ENCODE measurements at places on chromosomes 2 and 18.
A peak's percentile ranks its signal among the peaks of the same experiment; 100 is the strongest.

DNA sequence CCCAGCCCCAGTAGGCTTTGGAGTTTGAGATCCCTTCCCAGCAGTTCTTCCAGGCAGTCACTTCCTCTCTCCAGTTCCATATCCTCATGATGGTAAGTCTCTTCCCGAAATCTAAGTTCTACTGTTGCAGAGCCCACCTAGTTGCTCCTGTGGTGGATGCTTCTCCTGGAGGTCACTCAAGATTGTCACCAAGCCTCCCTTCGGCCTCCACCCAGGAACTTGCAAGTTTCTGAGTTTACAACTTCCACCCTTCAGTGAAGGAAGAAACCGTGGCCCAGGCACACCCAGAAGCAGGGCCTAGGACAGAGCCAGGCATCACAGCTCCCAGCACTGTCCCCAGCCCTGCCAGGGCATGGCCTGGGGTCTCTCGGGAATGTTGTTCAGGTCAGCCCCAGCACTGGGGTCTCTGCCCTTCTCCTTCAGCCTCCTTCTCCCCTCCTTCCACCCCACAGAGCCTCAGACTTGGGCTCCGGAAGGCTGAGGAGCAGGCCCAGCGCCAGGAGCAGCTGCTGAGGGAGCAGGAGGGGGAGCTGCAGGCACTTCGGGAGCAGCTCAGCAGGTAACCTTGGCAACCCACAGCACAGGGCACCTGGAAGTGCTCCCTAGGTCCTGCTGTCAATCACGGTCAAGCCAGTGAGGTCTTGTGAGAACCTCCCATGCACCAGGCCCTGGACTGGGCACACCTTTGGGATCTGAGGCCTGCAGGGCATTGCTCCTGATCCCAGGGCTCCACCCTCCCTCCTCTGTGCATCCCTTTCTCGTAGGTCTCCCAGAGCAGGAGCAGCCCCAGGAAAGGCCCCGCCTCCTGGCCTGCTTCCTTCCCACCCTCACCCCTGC, 7.1 kb downstream of the RUFY4 start:
- DNase-seq, result no peak

GRCh38 chr2:3409627-3410170, 30.2 kb downstream of the TRAPPC12 start:
- DNase-seq, result no peak

DNA sequence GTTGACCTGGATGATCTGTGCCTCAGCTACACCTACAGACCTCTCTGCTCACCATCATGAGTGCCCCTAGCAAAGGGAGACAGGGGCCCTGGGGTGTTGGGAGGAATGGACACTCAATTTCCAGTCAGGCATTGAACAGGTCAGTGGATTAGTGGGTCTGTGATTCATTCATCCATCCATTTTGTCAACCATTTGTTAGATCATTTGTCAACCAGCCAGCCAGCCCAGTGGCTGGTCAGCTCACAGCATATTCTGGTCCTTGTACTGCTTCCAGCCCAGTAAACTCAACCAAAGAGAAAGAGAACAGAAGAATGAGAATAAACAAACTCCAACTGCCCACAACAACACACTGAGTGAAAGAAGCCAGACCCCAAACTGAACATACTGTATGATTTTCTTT, 4.6 kb upstream of the KLF11 start:
- no peak for DNase-seq

- no peak for DNase-seq
These were observed 30.2 kb upstream of the BOD1L2 start for GRCh38 chr18:57116598-57117132.

GRCh38 chr2:45470531-45470930, 140.5 kb downstream of the SRBD1 start:
- DNase-seq, result no peak

GRCh38 chr2:13666582-13667414, 950.1 kb downstream of the TRIB2 start:
- DNase-seq, result no peak

DNA sequence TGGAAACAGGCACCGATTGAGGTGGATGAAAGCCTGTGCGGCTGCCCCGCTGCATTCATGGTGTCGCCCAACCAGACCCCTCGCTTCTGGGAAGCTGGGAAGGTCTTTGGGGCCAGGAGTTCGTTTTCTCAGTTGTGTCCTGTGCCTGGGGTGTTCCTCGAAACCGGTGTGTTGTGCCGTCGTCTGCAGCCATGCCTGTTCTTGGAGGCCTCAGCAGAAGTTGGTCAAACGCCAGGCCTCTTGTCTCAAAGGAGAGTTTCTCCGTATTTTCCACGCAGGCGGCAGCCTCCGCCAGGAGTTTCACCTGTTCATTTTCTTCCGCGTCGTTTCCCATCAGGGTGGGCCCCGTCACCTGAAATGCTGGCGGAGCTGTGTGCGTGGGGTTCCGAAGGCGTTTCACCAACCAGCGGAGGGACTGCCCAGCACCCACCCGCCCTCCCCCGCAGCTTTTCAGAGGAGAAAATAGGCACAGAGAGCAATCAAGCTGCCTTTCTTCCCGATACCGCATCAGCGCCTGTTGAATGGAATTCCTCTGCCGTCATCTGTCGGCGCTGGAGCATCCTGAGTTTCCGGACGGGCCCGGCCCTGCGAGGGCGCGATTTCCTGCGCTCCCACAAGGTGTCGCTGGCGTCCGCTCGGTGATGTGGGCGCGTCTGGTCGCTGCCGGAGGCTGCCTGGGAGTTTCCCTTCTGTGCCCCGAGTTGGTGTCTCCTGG, 17.0 kb upstream of the NFATC1 start:
- peak; percentile 78 for DNase-seq

GRCh38 chr2:144464730-144465129, 55.2 kb downstream of the ZEB2 start:
- no peak for DNase-seq

GRCh38 chr2:60839126-60839813, 42.1 kb upstream of the REL start:
- DNase-seq, result no peak

- no peak for DNase-seq
These were observed 35.4 kb upstream of the HNMT start for GRCh38 chr2:137928547-137929518.

DNA sequence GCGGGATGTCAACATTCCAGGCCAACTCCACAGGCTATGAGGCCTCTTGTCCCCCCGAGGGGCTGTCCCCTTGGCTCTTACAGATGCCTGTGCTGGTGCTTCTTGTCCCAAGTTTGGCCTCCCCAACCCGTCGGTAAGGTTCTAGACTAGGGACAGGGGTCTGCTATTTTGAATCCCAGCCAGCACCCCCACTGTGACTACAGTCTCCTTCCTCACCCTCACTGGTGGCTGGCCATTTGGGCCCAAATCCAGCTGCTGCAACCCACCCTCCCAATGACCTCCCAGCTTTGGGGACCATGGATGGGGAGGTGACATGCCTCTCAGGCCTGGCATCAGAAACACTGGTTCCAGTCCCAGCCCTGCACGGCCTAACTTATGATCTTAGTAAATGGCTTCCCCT, 18.7 kb downstream of the CFAP65 start:
- DNase-seq, result no peak

- no peak for DNase-seq
These were observed 10.1 kb upstream of the CCBE1 start for GRCh38 chr18:59707306-59707705.

- no peak for DNase-seq
These were observed 6.9 kb downstream of the CDH20 start for GRCh38 chr18:61340148-61340547.

DNA sequence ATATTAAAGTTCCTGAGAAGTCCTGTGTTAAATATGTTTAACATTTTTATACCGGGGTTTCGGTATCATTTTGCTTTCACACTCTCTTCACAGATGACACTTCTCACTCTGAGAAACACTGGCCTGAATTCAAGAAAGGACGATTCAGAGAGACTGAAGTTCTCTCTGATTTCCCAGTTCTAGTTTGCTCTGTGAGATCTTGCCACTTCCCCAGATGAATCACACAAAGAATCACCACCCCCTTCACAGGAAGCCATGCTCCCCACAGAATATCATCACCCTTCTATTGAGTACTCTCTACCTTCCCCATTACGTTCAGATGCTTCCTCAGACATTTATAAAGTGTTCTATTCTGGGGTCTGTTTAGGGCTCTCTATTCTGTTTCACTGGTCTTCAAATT, 16.1 kb upstream of the CD207 start:
- no peak for DNase-seq

DNA sequence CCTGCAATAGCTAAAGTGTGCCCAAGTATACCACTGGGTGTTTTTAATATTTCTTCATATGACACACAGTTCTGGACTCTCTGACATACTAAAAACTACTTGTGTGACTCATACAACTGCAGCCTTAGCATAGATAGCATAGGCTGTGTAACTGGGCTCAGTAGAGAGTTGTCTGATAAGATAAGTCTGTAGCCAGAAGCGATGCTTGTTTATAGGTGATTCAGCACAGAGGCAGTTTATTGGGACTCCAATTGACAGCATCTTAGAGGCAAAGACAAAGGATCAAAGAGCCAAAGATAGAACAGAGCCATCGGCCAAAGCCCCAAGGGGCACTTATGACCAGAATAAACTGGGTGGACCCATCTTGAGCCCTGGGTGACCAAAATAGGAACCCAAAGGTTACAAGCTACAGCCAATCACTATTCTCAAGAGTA, 42.3 kb downstream of the AAK1 start:
- DNase-seq, result no peak

DNA sequence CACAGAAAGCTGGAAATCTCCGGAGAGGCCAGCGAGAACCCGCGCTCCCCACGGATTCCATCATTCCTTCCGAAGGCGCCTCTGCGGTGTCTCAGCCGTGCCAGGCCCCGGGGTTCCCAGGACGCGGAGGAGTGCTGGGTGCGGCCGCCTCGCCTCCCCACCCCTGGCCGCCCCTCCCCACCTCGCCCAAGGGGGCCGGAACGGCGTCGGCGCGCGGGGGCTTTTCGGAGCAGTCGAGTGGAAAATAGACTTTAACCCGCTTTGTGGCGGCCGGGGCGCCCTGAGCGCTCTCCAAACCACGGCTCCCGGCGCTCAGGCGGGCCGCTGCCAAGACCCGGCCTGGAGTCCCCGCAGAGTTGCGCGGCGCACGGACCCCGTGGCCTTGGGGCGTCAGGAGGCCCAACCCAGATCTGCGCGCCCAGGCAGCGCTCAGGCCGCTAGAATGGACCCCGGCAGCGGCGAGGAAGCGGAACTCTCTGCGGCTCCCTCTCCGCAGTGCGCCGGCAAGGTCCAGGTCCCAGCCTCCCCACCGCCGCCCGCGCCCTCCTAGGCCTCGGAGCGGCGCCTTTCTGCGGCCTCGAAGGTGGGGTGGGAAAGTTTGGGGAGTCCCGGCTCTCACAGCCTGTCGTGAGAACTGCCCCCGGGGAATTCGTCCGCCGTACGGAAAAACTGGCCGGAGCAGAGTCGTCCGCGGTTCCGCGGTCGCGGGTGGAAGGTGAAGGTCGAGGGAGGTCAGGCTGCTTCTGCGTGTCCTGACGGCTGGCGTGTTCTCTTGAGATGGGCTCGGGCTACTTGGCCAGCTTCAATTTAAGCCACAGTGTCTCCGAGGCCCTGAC, 1.2 kb upstream of the EMX1 start:
- DNase-seq, result peak; percentile 27

GRCh38 chr2:156625360-156626170, 189.4 kb downstream of the GPD2 start:
- no peak for DNase-seq

DNA sequence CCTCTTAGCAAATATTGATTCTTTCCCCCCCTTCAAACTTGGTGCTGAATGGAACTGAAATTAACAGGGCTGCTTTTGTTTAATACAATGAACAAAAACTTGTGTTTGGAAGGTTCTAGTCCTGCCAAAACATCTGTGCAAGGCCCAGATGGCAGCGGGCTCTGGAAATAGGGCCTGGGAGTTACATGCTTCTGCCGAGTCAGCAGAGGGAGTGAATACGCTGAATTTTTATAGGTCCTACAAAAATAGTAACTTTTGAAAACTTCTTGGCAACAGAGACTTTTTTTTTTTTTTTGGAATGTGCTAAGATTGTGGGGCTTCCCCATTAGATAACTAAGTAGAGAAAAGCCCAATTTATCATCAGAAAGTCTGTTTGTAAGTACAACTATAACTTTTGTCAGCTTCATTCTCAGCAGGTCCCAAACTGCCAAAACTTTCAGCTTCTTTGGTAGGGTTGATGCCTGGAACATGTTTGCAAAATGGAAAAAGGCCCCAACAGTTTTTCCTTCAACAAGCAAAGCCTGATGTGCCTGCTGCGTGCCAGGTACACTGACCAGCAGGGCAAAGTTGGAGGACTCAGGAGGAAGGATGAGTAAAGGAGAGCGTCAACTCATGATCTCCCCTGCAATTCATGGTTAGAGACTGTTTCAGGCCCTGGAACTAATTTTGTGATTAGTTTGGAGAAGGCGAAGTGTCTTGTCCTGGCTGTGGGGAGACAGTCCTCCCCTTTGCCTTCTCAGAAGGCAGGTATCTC, 45.1 kb upstream of the HDAC4 start:
- no peak for DNase-seq

DNA sequence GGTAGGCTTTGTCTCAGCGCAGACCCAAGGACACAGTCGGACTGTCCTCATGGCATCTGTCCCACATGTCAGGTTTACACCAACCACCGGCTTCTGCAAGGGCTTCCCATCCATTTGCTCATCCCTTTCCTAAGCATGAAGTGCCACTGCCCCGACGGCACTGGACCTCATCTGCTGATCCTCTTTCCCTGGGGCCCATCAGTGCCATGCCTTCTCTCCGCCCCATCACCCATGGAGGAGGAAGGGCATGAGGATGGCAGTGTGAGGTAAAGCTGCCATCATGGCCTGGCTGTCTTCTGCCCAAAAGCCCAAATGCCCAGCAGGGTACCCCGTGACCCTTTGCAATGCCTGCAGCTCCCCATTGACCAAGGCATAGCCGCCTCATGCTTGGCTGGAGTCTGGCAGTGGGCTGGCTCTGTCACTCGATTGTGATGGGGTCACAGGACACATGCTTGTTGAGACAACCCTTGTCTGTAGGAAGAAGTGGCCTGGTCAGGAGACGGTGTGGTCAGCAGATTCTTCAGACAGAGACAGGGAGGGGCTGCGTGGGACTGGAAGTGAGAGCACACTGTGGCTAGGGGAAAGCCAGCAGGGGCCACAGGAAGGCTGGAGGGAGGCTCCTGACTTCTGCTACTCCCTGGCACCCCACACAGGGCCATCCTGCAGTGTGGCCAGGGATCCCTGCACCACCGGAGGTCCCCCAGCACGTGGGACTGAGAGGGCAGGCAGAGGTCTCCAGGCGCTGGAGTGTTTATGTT, 493.7 kb upstream of the HS6ST1 start:
- DNase-seq, result no peak

GRCh38 chr2:161388146-161388779, 27.8 kb upstream of the TBR1 start:
- DNase-seq, result no peak

DNA sequence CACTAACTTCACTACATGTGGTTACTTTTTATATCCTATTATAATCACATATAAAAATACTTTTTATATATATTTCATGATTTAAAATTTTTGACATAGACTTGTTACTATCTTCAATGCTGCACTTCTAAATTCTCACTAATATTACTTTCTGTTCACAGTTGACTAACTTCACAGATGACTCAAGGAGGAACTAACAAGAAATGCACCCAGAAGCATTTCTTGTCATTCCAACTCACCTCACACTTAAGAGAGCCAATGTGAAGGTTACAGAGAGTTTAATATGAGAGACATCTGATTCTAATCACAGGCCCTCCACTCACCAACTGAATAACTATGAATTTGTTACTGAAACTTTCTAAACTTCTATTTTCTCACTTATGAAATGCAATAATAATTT, 399.8 kb upstream of the SLC8A1 start:
- no peak for DNase-seq

GRCh38 chr2:128607440-128607839, 288.8 kb upstream of the HS6ST1 start:
- no peak for DNase-seq
